ENCODE measurements at places on chromosomes 5 and 9. TPM values are rescaled to one million over a fixed set of nuclear protein-coding genes. Genes with fewer than 3 reads are reported as not detected.

IL4 gene
- not detected for total RNA-seq

ANKRD34B gene
- 2.8 TPM for total RNA-seq

GARIN3 gene
- total RNA-seq = not detected

TNIP1 gene
- total RNA-seq = 133 TPM

IFNK gene
- not detected for total RNA-seq

SLC6A18 gene
- total RNA-seq = not detected

PCDHB4 gene
- total RNA-seq = 1.9 TPM
